HS-5 (cell line): ENCODE measurements at places on chromosomes 12 and 14.
A peak's percentile ranks its signal among the peaks of the same experiment; 100 is the strongest.

GRCh38 chr12:27260746-27261145 lies 16.7 kb downstream of the STK38L start:
- DNase-seq, result no peak

DNA sequence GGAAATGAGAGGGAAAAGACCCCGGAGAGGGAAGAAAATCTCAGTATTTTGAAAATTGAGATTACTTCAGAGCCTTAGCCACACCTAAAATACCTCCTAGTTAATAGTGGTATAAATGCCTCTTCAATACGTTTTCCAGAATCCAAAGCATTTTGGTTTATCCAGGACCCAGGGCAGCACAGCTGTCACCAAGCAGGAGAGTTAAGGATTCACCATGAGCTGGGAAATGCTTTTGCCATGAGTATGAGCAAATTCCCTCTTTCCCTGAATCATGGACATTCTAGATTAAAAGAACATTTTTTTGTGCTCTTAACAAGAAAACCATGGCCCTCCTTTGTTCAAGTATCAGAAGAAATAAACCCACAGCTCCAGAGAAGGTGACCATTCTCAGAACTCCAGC lies 21.8 kb upstream of the RTRAF start:
- DNase-seq, result no peak

DNA sequence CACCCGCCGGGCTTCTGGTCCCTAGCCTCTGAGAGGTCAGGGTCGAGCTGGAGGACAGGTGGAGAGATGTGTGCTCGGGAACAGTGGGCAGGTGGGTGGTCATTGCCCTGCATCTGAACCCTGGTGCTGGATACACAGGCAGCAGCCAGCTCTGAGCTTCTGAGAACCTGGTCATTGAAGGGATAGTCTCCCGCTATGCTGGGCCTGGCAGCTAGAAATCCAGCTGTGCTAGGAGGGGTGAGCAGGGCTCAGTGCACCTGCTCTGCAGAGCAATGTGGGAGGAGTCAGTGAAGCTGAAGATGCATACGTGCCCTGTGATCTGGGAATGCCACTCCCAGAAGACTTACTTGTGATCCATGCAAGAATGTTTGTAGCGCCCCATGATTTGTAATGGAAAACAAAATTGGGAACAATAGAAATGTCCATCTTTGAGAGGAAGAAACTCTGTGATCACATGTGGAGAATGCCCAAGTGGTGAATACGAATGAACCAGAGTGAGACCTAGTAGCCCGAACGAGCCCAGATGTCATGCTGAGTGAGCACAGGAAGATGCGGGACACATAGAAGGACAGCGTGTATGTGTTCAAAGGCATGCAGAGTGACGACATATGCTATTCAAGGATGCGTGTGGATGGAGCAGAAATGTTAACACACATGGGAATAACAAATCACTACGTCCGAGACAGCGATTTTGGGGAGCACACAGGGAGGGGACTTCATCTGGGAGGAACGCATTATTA lies 63.4 kb downstream of the AACS start:
- no peak for DNase-seq

DNA sequence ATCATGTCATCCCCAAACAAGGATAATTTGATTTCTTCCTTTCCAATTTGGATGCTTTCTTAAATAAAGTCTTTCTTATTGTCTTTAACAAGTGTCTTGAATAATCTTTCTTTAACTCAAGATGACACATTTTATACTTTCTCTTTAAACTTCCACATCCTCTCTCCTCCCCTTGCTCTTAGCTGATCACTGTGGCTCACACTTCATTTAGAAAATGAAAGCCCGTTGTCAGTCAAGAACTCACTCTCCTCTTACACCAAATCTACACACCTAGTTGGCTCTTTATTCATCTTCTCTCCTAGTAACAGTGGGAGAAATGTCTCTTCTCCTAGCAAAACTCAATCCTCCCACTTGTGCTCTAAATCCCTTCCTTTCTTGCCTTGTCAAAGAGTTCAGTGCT lies 10.4 kb upstream of the RMST start:
- DNase-seq, result no peak

DNA sequence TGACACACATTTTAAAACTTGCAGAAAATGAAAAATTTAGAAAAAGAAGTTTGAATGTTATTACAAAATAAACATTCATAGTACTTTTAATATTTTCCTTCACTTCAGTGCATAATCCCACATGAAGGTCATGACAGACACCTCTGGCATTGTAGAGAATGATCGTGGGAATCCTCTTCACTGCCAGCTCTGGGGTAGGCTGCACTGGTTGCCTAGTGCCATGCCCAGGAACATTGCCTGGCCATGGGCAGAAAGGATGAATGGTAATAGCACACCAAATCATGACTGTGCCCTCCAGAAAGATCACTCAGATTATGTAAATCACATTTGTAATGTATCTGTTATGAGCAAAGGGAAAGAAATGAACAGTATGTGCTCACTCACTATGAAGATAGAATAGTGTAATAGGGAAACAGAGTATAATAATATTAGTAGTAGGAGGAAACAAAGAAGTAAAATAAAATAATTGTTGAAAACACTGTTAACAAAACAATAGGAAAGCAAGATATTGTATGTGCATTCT lies 161.6 kb downstream of the PLCZ1 start:
- DNase-seq, result no peak

DNA sequence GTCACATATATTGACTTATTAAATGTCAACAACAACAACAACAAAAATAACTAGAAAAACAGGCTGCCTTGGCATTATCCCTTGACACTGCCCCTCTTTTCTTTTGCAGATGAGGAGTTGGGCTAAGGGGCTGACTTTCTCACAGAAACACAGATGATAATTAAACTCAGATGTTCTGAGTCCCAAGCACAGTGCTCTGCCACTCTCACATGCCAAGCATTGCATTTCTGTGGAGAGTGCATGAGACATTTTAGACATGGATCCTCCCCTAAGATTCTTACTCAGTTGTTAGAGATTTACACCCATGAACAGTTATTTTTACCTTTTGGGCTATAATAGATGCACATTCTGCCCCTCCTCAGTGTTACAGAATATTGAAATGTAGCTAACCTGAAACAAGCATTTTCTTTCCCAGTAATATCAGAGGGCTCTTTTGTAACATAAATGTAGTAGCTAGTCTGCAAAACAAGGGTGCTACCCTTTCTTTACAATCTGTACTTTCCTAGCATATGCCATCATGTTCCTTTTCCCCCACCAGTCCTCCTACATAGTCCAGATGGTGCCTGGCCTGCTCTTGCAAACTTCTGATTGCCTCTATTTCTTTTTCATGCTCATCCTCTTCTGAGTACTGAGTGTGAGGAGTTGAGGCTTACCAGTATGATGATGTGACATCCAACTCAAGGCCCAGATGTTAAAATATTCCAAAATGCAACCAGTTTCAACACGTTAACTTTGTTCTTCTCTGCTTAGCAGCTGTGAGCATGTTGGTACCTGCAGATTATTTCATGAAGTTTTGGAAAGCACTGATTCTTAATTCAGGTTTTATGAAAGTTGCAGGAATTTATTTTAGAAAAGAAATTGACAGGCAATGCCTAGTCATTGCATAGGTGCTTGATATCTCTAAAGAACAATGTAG lies 125.0 kb upstream of the ATP2B1 start:
- DNase-seq, result no peak

GRCh38 chr12:75317784-75318183 lies 12.3 kb downstream of the CAPS2 start:
- DNase-seq, result no peak

DNA sequence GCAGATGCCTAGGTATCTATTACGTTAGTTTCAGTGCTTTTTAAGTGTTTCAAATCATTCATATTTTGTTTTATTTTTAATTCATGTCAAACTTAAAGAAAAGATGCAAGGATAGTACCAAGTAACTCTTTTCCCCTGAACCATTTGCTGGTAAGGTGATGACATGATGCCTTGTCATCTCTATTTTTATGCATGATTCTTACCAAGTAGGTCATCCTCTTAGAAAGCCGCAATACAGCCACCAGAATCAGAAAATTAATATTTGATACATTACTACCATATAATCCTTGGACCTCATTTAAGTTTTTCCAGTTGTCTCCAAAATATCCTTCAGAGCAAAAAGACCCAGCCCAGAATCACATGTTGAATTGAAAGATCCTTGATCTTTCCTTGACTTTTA lies 22.3 kb downstream of the ATP5MC2 start:
- DNase-seq, result no peak

GRCh38 chr14:55850825-55851241 lies 267.4 kb upstream of the PELI2 start:
- DNase-seq, result peak; percentile 29

GRCh38 chr12:94725375-94726168 lies 75.2 kb upstream of the TMCC3 start:
- DNase-seq, result no peak

DNA sequence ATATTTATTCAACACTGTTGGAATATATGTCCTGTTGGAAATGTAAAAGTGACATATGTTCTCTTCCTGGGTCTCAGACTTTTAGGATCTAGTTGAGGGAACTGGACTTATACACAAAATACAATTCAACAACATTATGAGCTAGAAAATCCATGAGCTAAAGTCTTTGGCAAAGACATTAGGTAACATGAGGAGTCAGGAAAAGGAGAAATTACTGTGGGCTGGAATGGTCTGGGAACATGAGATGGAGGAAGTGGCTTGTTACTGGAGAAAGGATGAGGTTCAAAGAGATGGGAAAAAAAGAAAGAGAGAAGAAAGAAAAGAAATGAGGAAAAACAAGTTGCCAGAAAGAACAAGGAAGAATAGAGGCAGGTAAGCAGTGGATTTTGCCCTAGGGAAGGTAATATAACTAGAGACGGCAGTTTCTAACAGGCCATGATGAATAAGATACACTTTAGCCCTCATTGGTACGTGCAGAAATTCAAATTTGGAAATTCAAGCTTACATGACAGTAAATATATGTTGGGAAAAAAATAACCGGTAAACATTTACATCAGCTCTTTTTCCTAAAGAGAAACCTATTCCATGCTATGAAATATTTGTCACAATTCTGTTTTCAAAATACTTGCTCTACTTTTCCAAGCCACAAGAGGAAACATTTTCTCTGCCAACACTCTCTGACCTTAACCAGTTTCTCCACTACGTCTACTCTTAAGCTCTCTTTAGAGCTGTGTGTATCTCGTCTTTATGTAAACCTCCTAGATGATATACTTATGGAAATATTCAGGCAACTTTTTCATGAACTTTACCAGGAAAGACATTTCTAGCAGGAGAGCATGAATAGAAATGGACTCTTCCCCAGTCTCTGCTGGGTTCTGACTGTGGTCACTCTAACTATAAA lies 268.8 kb upstream of the BTG1 start:
- no peak for DNase-seq

GRCh38 chr12:125124320-125124966 lies 59.2 kb downstream of the AACS start:
- DNase-seq, result no peak

GRCh38 chr12:106442575-106442974 lies 85.0 kb downstream of the POLR3B start:
- no peak for DNase-seq

DNA sequence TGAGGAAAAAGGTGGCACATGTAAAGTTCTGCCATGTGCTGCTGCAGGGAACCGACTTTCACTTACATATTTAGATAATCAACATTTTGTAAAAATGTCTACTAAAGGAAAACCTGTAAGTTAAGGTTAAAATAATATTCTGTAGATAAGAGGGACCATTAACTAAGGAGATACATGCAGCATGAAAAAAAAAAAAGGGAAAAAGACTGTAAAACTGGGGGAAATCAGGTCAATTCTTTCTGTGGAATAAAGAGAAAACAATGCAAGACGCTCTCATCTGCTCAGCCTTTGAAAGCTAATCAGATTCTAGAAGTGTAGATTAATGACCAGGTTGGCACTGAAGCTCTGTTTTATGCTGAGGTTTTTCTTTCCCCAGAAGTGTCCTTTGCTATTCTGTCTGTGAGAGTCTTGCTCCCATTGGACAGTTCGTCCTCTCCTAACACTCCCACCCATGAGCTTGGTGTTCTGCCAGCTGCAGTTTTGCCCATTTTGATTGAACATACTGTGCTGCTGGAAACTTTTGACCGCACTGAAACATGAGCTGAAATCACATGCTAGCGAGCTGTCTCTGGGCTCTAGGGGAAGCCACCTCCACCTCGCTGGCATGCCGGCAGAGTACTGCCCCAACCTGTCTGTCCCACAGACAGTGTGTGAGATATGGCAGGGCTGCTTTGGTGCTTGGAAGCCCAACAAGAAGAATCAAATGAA lies 39.7 kb downstream of the PPTC7 start:
- DNase-seq, result no peak

DNA sequence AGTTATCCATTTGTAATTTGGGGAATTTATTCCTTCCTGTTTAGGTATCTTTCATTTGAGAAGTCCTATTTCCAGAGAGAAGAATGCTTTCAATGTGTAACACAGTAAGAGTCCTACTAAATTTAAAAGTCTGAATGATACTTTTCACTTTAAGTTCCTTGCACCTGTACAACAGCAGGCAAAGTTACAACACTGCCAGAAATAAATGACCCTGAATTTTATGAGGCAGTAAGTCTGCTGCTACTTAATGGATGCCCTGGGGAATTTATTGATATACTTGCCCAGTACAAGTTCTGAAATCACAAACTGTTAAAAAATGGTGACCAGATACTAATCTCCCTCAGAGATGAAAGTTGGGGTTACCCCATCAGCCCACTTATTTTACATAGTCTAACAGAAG lies 53.1 kb downstream of the NTS start:
- DNase-seq, result no peak

DNA sequence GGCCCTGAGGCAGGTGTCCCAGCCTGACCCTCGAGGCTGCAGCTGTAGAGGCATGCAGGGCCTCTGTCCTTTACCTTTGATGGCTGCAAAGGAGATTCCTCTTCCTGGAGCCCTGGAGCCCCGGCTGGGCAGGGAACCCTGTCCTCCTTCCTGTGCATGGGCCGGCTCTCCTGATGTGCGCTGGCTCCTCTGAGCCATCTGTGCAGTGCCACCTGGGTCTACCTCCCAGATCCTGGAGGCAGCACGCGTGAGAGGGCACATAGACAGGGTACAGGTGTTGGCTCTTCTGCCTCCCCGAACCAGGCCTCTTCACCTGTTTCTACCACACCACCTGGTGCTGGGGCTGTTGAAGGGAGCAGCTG lies 115.1 kb downstream of the BEGAIN start:
- DNase-seq, result no peak

DNA sequence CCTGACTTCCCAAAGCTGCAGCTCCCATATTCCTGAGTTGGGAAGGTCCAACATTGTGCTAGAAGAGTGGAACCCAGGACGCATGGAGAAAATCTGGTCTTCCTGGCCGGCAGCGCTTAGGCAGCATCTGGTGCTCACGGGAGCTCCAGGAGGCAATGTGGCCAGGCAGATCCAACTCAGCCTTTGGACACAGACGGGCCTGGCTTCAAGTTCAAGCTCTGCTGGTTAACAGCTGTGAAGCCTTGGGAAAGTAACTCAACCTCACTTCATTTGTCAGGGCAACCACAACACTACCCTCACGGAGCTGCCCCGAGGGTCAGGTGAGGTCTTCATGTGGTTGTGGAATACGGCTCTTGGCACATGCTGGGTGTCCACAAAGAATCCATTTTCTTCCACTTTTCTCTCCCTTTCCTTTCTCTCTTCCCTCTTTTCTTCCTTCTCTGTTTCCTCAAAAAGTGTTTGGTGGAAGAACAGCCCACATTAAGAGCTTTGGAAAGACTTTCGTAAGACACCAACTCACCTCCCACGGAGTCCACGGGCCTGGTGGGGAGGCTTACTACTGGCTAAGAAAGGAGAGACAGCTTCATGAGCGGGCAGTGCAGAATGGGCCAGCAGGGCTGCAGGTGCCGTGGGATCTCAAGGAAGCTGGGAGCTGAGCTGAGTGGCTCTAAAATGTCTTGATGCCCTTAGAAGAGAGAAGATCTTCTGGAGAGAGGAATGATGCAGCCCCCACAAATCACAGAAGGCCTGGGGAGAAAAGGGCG lies 2.4 kb upstream of the FAM181A start:
- DNase-seq, result no peak
